Stimulated activated CD8-positive, alpha-beta memory T cell treated with anti-CD3 and anti-CD28 coated beads, Interleukin-7, amount 100 ng/mL, for 1 hour (primary cell): ENCODE measurements at places on chromosomes 12 and 14.

DNA sequence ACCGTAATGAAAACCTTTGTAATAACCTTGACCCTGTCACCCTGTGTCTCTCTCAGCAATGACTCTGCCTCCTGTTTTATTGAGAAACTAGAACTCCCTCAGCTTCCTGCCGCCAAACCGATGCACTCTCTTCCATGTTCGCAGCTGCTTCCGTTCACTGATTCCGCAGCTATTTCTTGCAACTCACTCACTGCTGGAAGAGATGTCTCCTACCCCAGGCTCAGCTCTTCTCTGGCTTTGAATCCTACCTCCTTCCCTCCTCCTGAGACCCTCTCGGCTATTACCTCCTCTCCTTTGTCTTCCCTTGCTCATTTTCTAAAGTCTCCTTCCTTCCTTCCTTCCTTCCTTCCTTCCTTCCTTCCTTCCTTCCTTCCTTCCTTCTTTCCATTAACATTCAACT, 71.0 kb downstream of the ESRRB start:
- no peak for DNase-seq

DNA sequence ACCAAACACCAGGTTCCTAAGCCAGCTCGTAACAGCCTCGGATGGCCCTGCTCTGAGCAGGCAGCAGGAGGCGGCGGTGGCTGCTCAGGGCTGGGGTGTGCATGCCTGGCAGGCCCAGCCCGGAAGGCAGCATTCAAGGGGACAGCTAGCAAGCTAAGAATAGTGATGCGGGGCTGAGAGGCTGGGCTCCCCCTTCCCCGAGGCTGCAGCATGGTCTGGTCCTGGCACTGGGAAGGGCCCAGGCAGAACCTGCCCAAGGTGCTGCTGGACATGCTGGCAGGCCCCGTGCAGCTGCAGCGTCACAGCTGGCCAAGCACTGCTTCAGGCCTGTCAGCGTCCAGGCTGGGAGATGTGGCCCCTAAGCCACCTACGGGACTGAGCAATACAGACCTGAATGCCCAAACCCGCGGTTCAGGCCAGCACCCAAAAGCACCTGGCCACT, 26.4 kb upstream of the NUDT14 start:
- no peak for DNase-seq

DNA sequence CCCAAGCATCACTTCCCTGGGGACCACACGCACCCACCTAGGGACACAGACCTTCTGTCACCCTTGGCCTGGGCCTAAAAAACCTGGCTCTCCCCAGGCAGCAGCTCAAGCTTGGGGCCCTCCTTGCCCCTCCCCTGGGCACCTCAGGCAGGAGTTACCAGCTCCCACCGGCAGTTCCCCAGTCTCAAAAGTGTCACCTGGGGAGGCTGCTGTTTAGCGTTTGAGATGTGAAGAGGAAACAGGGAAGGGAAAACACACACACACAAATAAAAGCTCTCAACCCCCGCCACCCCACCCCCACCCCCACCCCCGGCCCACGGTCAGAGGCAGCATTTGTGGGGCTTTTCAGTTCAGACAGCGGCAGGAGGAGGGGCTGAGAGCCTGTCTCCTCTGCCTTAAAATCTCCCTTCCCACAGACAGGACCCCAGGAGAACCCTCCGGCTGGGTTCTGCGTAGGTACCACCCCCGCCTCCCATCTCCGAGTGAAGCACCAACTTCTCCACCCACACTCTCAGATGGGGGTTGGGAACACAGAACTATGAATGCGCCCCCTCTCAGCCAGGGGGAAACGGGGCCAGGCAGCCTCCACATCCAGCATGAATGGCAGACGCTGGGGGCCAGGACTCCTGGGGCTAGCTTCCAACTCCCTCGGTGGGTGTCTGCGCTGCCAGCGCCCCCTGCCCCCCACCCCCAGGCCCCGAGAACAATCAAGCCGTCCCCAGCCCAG, 3.0 kb downstream of the NCOR2 start:
- DNase-seq = no peak

DNA sequence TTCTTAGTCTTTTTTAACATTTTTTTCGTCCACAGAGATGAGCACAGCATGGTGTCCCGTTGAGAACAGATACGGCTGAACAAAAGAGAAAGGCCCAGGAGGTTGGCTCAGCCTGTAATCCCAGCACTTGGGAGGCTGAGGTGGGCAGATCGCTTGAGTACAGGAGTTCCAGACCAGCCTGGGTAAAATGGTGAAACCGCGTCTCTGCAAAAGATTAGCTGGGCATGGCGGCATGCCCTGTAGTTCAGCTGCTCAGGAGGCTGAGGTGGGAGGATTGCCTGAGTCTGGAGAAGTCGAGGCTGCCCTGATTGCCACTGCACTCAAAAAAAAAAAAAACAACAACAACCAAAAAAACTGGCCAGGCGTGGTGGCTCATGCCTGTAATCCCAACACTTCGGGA, 5.9 kb upstream of the EP400 start:
- DNase-seq = no peak

GRCh38 chr12:61523276-61523992, 736.8 kb upstream of the USP15 start:
- no peak for DNase-seq

DNA sequence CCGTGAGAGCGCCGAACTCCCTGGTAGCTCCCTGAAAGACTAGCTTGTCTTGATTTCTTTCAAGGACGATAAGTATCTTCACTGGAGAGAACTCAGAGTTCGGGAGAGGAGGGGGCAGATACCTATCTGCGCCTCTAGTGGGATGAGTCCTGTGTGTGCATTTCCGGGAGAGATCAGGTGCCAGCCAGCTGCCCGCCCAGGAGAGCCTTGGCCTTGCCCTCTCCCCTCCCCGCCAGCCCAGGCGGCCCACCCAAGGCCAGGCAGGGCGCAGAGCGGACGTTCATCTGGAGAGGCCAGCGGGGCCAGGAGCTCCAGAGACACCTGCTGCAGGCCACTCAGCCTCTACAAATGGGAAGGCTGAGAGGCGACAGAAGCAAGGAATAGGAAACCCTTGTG, 1.0 kb downstream of the CD9 start:
- DNase-seq = no peak

DNA sequence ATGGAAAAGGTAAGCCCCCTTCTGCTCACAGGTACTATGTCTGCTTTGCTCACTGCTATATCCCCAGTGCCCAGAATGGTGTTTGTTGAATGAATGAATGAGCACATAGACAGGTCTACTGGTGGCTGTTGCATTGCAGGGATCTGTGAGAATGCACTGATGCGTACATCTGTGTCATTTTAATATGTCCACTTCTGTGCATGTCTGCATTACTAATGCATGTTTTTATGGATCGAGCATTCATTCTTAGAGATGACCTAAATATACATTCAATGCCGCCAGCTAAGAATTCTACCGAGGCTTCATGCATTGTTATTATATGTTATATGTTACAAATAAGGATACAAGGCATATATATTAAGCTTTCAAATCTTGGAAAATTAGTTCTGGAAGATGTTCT, 73.8 kb downstream of the SPRING1 start:
- DNase-seq = no peak

DNA sequence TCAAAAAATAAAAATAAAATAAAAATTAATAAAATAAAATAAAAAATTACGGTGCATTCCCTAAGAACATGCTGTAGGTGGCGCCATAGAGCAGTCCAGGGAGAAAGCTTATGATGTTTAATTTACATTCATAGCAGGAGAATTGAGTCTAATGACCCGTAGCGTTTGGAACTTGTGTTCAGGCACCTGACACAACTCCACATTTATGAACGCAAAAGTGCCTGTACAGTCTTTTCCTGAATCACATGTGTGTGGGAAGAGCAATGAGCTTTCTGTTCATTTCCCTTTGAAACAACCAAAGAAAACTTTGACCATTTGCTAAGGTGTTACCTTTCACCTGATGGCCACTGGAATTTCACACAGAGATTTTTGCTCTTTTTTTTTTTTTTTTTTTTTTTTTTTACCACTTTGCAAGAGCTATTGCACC, 60.6 kb upstream of the KCNA1 start:
- DNase-seq = no peak
